ENCODE measurements at places on chromosomes 5 and 9. TPM values are rescaled to one million over a fixed set of nuclear protein-coding genes. Genes with fewer than 3 reads are reported as not detected.

ZBTB26 gene
- total RNA-seq = 5.3 TPM

NFIB gene
- total RNA-seq = 2.5 TPM

PTPRD gene
- not detected for total RNA-seq

PAEP gene
- total RNA-seq = not detected

OR1J2 gene
- total RNA-seq = not detected

SVEP1 gene
- 1.2 TPM for total RNA-seq

SLC36A2 gene
- not detected for total RNA-seq

ITGA2 gene
- 30.1 TPM for total RNA-seq

GLDC gene
- total RNA-seq = 0.39 TPM

C5orf52 gene
- total RNA-seq = not detected

DNA sequence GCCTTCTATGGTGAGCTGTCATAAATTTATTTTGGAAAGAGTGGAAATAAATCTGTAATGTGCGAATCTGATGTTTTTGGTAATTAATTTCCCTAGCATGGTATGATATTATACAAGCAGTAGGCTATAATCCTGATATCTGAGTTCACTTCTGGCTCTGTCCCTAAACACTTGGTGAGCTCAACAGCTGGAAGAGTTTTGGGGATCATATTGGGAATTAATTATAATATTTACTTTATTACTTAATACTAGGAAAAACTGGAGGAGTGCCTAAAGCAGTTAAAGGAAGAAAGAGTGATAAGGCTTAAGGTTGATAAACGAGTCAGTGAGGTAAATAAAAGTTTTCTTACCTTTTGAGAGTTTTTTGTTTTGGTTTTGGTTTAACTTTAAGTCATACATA lies 26.8 kb downstream of the CEP78 start:
- no peak for DNase-seq

GRCh38 chr5:22258139-22258538 lies 595.0 kb downstream of the CDH12 start:
- DNase-seq = no peak

DNA sequence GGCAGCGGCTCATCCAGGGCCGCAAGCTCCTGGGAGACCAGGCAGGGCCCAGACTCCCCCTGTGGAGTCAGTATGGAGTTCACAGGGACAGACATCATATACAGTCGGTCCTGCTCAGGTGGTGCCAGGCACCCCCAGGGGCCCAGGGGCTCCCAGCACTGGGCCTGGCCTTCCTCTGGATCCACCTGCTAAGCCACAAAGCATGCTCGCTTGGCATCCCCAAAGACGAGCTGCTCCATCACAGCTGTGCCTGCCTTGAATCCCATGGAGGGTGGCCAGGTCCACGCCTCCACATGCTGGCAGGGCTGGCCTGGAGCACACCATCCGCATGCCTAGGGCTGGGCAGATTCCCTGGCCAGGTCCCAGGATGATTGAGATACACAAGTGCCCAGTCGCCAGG lies 4.6 kb downstream of the BICD2 start:
- peak; percentile 13 for DNase-seq

DNA sequence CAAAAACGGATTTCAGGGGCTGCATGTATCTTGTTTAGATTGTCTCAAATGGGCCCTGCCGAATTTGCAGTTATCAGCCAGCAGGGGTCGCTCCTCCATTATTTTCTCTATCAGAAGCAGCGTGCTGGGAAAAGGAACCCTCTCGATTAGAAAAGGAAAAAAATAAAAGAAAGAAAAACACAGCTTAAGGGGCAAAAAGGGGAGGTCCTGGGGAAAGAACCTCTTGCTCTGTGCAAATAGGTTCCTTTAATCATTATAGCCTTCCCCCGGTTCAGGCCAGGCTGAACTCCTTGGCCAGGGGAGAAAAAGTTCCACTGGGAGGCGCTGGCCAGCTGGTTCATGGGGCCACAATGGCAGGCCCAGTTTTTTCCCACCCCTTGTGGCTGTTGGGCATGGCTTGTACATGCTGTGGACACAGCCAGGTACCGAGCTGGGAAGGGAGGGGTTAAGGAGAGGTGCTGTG lies 25.0 kb upstream of the CAPSL start:
- DNase-seq = peak; percentile 10

- DNase-seq = no peak
Measured at GRCh38 chr9:129312251-129313122, 134.4 kb upstream of the IER5L start.

DNA sequence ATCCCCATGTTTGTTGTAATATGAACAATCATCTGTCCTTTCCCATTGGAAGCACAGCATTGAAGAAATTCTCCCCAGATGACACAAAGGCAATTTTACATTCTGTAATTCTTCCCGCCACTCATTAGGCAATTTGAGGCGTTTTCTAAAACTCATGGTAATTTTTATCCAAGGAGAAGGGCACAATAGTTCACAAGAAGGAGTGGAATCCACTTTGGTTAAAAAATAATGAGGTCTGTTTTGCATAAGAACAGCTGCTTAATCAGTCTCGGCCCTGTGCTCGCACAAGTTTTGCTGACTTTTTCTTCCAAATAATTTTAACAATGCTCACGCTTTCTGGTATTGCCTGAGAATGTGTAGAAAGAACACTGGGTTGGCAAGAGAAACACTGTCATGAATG lies 94.0 kb downstream of the CAVIN4 start:
- DNase-seq = no peak

DNA sequence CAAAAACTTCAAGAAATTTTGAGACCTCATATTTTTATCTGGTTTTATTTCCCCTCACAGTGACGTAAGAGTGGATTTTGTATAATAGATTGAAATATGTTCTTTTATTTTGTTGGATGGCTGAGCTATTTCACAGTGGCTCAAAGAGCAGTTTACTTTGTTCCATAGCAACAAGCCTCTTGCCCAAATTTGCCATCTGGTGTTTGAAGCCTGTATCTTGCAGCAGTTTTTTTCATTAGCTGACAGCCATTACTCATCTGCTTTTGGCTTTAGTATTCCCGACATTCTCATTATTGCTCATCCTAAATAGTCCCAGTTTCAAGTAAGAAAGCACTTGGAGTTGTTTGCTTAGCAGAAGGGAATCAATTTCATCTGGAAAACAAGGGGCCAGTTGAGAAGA lies 36.3 kb downstream of the GDA start:
- peak; percentile 35 for DNase-seq

GRCh38 chr9:135227641-135228251 lies 140.3 kb downstream of the OLFM1 start:
- DNase-seq = no peak

GRCh38 chr5:18630458-18631045 lies 996.3 kb downstream of the TAF11L14 start:
- no peak for DNase-seq

- DNase-seq = no peak
Measured at GRCh38 chr5:73288803-73289720, 116.1 kb downstream of the TMEM174 start.

- DNase-seq = no peak
Measured at GRCh38 chr9:133369933-133370332, 5.9 kb downstream of the SURF4 start.

DNA sequence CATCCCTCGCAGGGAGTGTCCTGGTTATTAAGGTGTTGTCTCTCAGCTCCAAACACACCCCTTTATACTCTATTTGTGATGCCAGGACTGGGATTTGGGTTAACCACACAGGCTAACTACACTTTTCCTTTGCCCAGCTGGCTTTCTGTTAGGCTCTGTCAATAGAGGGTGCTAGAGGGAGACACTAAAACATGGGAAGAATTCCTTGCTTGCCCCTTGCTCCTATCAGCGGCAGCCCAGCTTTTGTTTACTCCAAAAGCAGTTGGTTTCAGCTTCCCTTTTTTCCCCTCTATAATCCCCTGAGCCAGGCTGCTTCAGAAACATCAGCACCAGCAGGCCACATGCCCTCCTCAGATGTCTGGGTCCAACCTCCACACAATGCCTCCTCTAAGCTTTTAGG lies 297.1 kb downstream of the KCTD16 start:
- DNase-seq = peak; percentile 32

GRCh38 chr5:78523314-78524193 lies 125.0 kb downstream of the LHFPL2 start:
- no peak for DNase-seq

- DNase-seq = no peak
Measured at GRCh38 chr9:108058135-108058814, 568.7 kb upstream of the KLF4 start.
